ENCODE measurements at places on chromosomes 6 and 20. TPM values are rescaled to one million over a fixed set of nuclear protein-coding genes. Genes with fewer than 3 reads are reported as not detected.

DNA sequence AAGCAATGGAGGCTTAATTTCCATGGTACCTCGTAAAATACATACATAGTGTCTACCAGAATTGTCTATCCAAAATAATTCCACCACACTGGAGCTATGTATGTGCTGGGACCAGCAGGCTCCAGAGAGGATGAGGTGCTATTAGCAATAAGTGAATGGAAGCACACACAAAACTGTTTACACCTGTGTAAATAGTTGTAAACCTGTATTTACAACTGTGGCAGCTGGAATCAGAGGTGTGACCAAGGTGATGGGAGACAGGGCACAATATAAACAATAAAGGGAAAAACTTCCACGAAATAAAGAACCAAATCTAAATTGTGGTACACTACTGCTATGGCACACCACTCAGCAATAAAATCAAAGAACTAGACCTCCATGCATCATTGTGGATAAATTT lies 14.4 kb downstream of the RARS2 start:
- no peak for DNase-seq

DNA sequence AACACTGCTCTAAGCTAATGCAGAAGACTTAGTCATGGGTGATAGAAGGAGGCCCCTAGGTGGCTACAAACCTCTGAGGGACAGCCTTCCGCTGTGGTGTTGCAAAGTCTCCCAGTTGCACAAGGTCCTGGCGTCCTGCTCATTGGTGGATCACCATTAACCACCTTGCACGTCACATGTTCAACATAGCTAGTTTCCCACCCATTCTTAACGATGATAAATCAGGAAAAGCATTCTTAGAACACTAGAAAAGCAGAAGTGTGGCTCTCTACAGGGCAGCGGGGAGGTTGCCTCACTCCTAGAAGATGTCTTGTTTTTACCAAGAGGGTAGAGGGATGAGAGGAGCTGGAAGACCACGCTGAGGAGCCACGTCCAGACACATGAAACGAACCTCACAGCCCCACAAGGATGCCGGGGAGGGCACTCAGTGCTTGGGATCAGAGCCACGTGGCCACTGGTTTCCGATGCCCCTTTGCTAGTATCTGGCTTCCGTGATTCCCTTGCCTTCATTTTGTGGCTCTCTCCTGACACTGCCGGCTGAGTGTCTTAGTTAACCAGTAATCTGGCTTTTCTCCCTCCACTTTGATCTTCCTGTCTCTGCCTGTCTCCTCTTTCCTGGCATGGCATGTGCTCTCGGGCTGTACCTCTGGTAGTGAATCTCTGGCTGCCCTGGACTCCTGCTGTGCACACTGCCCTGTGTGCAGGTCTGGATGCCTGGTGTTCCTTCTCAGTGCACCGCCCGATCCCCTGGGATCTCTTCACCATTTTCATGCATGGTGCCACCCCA lies 91.4 kb upstream of the NEDD9 start:
- DNase-seq: no peak

DNA sequence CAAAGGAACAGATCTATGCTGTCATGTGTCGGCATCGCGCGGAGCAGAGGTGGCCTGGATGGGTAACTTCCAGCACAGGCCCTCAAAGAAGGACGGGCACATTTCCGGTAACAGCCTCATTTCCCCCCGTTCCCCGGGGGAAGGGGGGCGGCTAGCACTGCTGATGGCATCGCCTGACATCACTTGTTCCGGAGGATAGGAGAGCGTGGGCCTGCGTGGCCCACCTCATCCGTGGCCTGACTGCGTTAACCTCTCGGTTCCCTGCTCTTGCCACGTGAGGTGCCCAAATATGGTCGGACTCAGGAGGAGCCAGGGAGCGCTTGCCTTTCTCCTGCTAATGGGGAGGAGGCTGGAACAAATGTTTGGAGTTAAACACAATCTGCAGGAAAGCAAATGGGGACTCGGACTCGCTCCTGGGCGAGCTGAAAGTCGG lies at the start of gene AKAP12:
Gene AKAP12, plus strand, starts transcription at position 365 of the 433 bp plus-strand sequence. CDS start 596 bp downstream, outside the sequence.
- DNase-seq: no peak

DNA sequence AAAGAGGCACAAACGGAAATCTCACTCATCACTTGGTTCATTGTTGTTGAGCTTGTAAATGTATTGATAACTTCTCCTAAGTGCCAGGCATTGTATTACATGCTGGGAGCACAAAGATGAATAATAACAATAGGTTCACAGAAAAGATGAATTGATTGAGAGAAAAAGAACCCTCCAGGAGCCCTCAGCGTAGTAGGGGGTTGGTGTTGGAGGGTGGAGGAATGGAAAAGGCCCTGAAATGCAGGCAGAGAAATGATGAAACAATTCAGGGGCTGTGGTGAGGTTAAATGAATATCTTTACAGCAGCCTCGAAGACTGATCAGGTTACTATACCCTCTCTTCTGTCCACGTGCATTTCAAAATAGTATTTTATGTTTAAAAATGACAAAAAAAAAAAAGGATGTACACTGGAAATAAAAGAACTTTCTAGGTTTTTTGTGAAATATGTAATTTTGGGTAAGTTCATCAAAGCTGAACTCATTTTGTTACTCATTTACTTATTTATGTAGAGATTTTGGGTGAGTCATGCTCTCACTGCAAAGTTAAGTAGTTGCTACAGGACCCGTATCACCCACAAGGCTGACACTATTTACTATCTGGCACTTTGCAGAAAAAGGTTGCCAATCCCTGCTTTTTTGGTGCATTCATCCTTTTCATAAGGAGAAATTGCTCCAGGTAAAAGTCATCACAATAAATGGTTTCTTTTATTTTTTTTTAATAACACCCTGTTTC lies 277.3 kb downstream of the ZNF217 start:
- DNase-seq: no peak

- DNase-seq: peak; percentile 87
Measured at GRCh38 chr20:46117704-46118467, at the start of gene CD40. Gene CD40 (plus strand): TSS chr20:46118314. CDS start chr20:46118344, 30 bp downstream.

DNA sequence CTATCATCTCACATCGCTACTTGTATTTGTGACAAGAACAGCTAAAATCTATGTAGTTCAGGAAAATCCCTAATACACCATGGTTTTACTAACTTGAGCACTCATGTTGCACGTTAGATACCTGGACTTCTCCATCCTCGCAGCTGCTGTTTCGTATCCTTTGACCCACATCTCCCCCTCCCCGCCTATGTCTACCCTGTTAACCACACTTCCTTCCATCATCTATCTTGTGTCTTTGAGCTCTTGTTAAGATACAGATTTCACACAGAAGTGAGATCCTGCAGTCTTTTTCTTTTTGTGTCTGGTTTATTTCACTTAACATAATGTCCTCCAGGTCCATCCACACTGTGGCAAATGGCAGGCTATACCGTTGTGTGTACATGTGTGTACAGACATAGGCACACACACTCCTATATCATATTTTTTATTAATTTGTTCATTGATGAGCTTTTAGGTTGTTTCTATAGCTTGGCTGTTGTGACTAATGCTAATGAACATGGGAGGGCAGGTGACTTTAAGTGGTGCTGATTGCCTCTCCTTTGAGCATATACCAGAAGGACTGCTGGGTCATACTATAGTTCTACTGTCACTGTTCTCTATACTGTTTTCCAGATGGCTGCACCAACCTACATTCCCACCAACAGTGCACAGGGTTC lies 117.8 kb downstream of the WDR27 start:
- DNase-seq: no peak

DNA sequence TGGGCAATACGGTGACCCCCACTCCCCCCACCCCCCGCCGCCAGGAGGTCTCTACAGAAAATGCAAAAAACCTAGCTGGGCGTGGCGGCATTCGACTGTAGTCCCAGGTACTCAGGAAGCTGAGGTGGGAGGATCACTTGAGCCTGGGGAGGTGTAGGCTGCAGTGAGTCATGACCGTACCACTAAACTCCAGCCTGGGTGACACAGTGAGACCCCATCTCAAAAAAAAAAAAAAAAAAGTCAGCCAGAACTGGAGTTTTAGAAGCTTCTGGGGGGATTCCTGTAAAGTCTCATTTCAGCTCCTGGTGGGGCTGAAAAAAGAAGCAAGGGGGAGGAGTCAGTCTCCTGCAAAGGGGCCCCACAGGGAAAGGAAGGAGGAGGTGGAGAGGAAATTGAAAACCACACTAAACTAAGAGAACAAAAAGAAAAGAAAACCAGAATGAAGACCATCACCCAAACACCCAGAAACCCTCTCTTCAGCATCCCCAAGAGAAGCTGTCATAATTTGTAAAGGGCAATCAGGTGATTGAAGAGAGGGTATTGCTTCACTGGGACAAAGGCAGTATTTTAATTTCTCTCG lies 50.4 kb downstream of the NOL4L start:
- DNase-seq: no peak

DNA sequence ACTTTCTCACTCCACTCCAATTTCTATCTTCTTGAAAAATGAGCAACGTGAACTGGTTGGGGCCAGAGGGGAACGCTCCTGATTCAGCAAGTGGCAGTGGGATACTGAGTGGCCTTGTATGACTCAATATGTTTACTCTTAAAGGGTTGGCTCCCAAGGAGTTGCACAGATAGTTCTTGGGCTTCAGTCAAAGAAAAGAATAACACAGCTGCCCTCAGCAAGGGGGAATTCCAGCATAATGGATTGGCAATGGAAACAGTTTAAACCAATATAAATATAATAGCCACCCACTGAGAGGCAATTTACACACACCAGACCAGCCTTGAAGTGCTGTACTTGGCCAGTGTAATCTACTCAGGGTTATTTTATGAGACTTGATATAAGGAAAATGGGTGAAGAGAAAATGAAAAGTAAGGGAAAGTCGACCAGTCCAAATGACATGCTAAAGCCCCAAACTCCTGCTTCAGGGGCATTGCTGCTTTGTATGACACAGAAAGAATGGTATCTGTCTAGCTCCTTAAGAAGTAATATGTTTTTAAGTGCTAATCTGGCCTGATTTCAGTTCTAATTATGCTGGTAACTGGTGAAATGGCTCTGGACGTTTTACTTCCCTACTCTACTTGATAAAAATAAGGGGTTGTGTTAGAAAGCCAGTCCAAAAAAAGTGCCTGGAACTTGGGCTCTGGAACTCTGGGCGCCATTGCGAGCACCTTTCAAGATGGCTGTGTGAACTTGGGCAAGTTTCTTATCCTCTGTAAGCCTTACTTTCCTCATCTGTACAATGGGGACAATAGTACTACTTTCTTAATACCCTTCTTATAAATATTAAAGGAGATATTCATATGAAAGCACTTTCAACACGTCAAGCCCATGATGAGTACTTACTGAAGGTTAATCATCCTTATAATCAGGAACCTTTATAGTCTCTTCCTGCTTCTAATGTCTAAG lies 712.9 kb upstream of the MAP3K7 start:
- DNase-seq: no peak

DNA sequence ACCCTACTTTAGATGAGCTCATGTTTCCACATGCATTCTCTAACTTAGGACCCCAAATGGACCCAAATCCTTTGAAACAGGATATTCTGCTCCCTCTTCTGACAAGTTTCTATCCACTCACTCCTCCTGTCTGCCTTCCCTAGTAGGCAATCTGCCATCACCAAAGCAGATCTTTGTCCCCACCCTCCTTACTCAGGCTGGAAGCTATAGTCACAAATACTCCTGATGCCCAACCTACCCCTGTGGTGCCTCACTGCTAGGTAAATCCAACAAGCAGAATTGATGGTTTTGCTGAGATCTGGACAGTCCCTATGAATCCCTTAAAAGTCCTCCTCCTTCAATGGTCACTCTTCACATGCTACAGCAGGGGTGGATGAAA lies 21.7 kb downstream of the ELOVL5 start:
- DNase-seq: no peak

DNA sequence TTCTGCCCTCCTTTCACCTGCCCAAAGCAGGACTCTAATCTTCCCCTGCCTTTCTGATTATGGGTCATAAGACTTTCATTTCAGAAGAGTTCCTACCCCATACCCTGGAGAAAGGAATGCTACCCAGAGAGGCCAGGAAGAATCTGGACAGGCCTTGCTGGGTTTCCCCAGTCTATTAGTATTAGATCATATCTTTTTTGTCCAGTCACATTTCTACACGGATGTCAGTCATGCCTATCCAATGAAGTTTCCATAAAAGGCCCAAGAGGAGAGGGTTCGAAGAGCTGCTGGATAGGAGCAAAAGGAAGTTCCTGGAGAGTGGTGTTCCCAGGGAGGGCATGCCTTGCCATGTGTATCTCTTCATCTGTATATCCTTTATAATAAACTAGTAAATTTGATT lies 3.2 kb downstream of the POLH start:
- DNase-seq: no peak

DNA sequence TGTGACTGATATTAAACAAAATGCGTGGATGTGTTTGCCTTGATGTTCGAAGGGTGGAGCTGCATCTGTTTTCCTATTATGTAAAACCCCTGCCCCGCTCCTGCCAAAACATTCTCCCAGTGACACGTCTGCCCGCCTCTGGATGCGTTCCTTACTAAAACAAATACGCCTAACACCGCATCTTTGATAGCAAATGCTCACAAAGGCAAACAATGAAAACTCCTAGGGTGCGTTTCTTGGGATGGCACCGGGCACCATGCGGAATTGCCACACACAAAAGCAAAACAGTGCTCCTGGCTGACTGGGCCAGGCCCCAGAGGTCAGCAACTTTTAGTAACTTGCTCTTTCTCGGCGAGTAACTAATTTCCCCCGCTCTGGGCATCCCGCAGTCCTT lies 9.0 kb upstream of the FOXC1 start:
- no peak for DNase-seq

- no peak for DNase-seq
Measured at GRCh38 chr20:10177326-10177725, 41.3 kb upstream of the SNAP25 start.

GRCh38 chr6:34146801-34147592 lies 1.1 kb upstream of the GRM4 start:
- no peak for DNase-seq

GRCh38 chr20:4041748-4042411 lies 26.5 kb upstream of the RNF24 start:
- DNase-seq: peak; percentile 73

DNA sequence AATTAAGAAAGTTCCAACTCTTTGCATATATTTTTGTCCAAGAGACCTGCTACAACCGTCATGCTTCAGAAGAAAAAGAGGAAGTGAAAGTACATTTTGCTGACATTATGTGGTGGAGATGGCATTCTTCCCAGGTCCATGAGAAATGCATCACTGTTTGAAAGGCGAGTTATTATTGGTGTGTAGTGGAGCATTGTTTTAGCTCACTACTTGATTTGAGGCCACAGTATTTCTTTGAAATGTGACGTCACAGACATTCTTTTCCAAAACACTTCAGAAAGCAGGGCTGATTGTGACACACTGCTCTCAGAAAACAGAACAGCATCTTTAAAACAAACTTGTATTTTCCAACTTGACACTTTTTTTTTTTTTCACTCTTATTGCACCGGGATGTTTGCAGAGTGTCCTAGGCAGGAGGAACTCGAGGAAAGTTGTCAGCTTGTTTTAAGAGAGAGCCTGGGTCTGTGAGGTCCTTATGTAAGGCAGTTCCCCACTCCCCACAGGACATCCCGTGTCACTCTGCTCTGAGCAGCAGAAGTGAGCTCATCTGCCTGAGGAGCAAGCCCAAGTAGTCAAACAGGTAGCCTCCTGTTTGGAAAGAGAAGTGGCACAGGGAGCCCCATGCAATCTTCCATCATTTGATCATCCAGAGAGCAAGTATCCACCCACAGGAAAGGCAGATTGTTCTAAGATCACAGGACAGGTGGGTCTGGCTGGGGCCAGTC lies 1.1 kb downstream of the SPTLC3 start:
- DNase-seq: no peak

GRCh38 chr6:39254999-39255535 lies 25.8 kb upstream of the KCNK5 start:
- DNase-seq: no peak

The FRS3 gene
- total RNA-seq: 3.3 TPM

The ESR1 gene
- 0.27 TPM for total RNA-seq

The PLEKHG1 gene
- total RNA-seq: not detected

The TP53TG5 gene
- not detected for total RNA-seq

The ECT2L gene
- total RNA-seq: not detected

The RAET1L gene
- total RNA-seq: not detected

The MUC21 gene
- not detected for total RNA-seq

The THBD gene
- 0.49 TPM for total RNA-seq

The ANGPT4 gene
- not detected for total RNA-seq
